ENCODE measurements at places on chromosomes 12 and 14. TPM values are rescaled to one million over a fixed set of nuclear protein-coding genes. Genes with fewer than 3 reads are reported as not detected.

DNA sequence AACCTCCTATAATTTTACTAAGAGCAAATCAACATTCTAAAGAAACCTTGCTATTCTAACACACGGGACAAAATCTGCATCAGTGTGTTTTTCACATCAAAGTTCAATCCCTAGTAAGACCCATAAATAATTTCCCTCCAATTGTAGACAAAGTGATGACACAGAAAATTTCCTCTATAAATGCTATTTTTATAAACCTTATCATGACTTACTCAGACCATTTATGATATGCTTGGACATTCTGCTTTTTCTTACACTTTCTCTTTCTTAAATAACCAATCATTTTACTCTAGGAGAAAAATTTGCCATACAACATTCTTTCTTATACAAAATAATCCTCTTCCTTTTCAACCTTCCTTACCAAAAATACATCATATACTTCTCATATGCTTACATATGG, 67.0 kb downstream of the SDR9C7 start:
- no peak for DNase-seq

DNA sequence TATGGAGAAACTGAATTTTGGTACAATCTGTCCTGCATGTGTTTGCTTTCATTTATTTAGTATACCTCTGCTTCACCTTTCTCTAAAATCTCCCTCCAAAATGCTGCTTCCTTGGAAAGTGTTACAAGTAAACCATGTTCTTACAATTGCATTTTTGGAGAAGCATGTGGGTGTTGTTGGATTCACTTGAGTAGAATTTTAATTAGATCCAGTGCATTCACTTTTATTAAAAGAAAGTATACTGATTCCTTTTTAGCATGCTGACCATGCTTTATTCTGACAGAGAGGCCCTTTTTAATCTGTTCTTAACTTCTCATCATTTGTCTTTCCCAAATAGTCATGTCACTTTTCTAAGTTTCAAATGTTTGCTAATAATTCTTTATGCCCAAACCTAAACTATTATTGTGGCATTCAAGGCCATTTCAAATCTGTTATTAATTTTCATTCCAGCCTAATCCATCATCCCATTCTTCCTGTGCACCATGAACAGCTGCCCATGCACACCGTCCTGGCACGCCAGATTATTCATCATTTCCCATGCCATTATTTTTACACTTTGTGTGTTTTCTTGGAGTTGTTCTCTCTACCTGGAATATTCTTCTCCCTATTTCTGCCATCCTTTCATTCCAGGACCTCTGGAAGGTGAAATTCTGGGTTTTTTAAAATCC, 90.7 kb downstream of the METTL25 start:
- no peak for DNase-seq

- DNase-seq: no peak
Measured at GRCh38 chr12:104656383-104656782, 199.6 kb downstream of the CHST11 start.

GRCh38 chr14:31075144-31075543, 49.0 kb upstream of the STRN3 start:
- no peak for DNase-seq

DNA sequence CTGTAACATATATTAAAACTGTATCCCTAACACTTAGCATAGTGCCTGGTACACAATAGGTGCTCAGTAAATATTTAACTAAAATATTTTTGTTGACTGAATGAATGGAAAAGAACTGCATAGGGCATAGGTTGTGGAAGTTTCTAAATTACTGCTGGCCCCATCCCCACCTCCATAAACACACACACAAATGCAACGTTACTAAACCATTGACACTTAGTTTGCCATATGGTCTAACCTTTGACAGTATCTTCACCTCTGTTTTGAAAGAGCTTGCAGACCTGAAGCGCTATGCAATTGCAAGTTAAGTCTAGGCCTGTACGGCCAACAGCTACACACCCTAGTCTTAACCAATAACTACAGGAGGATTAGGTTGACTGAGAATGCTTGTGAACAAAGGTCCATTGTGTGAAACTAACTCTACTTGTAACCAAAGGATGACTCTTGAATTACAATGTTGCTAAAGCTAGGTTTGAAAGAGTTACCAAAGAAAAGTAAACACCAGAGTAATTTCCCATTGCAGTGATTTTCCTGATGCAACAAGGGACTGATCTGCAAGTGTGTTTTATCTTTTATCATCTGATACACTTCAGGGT, 924 bp upstream of the MANSC1 start:
- DNase-seq: no peak

DNA sequence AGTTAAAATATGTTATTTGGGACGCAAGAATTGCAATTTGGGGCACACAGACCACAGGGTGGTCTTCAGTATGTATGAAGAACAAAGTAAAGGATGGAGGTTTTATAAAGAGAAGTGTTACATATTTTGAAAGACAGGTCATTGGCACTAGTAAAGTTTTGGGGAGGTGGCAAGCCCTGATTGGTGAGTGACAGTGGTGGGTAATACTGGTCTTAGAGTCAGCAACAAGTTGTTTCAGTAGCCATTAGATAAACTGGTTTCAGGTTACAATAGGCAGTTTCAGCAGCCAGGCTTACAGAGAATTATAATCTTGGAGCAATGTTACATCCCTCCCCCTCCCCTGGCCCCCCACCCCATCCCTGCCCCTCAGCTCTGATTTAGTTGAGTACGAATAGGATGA, 17.5 kb downstream of the MARK3 start:
- no peak for DNase-seq

DNA sequence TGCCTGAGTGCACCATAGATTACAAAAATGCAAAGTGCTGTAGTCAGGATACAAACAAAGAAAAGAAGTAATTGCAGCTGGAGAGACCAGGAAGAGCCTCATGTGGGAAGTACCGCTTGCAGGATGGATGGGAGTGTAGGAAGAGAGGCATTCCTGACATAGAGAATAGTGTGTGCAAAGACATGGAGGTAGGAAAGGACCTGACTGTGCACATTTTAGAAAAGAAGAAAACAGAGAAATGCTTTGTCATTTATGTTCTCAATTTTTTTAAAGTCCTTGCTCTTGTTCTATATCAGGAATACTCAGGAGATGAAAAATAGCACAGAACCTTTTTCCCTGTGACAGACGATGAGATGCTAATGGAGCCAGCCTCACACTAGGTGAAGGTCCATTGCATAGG, 358.7 kb upstream of the TMPO start:
- no peak for DNase-seq

GRCh38 chr12:65934480-65935115, 110.3 kb downstream of the HMGA2 start:
- DNase-seq: no peak

DNA sequence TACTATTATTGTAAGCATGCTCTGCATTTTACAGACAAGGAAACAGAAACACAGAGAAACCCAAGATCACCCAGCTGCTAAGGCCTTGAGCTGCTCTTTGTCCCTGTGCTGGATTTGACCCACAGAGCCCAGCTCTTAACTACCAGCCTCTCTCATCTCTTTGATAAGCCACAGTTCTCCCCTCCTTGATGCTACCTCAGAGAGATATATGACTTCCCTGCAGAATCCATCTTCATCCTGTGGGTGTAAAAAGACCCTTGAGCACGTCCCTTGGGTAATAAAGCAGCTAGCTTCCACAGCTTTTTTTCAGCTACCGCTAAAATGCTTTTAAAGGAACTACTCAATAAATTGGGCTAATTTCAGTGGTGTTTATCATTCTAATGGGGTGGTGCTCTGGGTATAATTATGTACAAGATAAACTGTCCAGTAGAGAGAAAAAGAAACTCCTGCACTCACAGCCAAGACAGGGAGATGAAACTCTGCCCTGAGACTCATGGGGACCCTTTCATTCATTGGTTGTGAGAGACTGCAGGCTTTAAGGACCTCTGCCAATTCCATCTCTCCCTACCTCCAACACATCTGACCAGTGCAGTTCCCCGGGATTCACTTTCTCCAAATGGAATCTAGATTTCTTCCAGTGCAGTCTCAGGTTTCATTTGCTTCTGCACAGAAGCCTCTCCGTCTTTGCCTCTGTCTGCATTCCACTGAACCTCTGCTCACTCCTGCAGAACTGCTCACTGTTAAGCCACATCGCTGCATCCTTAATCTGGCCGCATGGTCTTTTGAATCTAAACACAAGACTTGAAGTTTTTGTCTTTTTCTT, 24.7 kb upstream of the NTF3 start:
- no peak for DNase-seq

- DNase-seq: no peak
Measured at GRCh38 chr14:26528415-26529182, 69.2 kb downstream of the NOVA1 start.

DNA sequence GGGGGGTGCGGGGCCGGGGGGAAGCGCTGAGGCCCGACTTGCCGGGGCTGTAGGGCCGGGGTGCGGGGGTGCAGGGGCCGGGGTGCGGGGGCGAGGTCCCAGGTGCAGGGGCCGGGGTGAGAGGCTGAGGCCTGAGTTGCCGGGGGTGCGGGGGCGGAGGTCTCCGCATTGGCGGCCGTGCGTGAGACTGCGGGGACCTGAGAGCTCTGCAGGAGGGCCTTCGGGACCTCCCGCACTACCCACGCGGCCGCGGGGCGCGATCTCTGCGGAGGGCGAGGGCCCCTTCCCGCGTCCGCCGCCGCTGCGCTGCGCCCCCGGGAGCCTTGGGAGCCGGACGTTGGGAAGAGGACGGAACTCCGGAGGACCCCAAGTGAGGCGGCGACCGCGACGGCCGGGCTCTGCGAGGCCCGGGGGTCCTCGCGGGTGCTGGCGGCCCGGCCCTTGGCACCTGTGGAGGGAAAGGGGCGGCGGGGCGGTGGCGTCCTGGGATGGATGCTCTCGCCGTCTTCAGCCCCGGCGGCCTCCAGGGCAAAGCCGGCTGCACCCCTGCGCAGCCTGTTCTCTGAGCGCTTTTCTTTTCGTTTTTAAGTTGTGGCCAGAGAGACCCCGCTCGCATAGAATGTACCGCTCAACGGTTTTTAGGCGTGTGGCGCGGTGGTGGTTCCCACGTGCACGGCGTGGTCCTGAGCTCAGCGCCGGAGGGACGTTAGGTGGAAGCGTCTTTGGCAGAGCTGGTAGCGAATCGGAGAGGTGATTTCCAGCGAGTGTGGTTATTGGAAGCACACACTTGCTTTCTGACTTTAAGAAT, 1.3 kb downstream of the PIWIL1 start:
- DNase-seq: no peak

- no peak for DNase-seq
Measured at GRCh38 chr12:45324391-45324790, 108.5 kb downstream of the ANO6 start.

GRCh38 chr12:27652174-27652763, 44.0 kb upstream of the REP15 start:
- DNase-seq: peak; percentile 70

DNA sequence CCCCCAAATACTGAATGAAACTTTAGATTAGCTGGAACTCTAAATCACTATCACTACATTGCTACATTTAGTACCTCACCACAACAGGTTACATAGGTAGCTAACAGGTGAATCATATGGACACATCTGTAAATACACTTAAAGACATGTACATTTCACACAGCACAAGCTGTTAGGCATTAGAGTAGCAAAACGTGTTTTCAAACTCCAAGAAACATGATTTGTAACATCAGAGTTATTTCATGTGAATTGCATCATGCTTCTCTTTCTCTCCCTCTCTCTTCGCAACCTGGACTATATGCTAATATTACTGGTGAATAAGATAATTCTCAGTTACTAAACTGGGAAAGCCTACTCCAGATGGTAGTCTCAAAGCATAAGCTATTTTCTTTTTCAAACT, 4.3 kb downstream of the SEL1L start:
- no peak for DNase-seq

DNA sequence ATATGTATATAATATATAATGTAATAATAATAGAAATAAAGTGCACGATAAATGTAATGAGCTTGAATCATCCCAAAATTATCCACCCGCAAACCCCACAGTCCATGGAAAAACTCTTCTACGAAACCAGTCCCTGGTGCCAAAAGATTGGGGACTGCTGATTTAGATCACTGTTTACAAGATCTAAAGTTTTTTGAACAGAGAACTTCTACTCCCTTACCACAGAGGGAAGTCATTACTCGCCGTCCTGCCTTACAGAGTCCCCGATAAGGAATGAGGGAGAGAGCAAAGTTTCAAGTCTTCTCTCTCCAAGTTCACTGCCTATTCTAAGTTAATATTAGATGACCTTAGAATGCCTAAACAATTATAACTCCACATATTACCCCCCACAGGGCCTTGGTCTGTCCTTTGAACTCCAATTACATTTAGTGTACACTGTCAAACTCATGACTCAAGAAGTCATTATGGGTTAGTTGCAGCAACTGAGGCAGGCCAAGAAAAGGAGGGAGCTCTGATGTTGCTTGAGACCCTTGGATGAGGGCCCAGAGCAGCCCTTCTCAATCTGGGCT, 21.8 kb upstream of the DHRS4 start:
- no peak for DNase-seq

DNA sequence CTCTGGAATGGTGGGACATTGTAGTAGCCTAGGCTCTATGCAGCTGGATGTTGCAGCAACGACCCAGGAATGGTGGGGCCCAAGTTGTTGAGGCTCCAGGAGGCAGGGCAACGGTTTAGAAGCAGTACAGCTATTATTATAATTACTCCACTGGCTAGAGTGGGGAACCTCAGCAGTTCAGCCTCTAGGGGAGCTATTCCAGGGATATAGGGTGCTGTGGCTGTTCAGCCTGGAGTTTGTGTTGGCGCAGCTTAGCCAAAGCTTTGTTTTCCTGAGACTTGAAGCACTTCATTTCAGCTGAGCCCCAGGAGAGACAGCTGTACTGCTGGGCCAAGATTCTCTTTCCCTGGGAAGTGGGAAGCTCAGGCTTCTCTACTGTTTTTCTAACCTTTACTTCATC, 1023.0 kb upstream of the ATXN7L3B start:
- peak; percentile 3 for DNase-seq

RASSF9 gene
- total RNA-seq: 1.4 TPM

KCNA5 gene
- not detected for total RNA-seq

SAMD4A gene
- 2.3 TPM for total RNA-seq

OR4E2 gene
- not detected for total RNA-seq

CHGA gene
- total RNA-seq: not detected

TTC5 gene
- total RNA-seq: 16.8 TPM

BCL11B gene
- total RNA-seq: 0.02 TPM

Measured in A172 (cell line).